Endothelial cell (in vitro differentiated cells): ENCODE measurements at places on chromosomes 2 and 18.

GRCh38 chr2:119659601-119660342, 19.2 kb upstream of the TMEM177 start:
- peak; percentile 48 for DNase-seq

DNA sequence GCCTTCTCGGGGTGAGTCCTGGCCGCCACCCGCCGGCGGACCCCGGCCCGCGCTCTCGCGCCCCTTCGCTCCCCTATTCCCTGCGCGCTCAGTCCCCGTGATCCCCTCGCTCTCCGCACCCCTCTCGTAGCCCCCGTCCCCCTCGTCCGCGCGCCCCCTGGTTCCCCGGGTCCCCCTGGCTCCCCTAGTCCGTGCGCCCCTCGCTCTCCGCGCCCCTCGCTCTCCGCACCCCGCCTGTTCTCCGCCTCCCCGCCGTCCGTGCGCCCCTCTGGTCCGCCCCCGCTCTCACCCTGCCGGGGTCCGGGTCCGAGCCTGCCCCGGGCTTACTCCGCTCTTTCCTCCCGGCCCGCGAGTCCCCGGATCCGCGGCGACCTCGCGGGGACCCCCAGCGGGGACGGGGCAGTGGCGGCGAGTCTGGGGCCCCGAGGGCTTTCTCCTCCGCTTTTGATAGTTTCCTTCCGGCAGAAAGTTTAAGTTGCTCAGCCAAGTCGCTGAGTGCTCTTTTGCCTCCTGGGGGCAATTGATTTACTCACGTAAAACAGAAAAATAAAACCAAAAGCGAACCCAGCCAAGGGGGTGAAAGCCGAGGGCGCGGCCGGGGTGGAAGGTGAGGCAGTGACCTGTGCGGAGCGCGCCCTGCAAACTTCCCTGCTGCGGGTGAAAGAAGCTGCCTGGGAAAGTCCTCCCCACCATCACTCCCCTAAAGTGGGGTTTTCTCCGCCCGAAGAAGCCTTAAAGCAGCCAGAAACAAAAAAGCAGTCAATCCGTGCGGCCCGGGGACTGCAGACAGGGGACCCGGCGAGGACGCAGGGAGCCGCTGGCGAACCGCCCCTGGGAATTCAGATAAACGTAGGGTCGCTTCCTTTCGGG, 568 bp downstream of the RAB31 start:
- DNase-seq = peak; percentile 41

DNA sequence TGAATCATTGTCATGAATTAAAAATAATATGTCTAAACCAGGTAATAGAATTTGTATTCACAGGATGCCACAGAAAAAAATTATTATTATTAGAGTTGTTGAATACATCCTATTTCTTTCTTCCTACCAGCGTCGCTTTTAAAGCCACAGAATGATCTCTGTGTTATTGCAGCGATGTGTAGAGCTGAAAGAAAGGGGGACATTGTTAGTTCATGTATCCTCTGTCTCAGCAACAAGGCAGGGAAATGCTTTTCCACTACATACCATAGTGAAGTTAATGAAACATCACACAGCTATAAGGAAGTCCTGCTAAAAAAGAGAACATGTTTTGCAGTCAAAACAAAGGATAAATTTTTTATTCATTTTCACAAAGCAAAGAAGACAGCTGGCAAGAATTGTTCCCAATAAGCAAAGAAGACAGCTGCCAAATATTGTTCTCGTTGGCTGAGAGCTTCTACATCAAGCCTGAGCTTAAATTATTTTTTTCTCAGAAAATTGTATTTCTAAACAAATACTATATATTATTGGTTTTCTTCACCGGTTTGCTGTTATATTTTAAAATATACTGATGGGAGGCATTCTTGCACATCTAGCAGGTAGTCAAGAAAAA, 1234.4 kb downstream of the SUCLG1 start:
- no peak for DNase-seq

DNA sequence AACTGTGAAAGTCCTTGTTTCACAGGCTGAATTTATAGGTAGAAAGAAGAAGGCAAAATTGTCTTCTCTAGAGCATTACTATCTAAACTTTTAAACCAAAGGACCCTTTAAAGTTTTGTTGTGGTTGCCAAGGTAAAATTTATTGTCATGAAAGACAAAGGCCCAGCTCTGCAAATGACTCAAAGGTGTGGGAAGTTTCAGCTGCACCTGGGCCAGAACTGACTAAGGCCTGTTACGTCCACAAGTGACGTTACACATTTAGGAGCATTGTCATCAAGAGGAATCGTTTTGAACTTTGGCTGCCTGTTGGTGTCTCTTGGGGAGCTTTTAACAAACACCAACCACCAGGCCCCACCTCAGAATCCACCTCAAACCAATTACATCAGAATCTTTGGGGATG, 8.1 kb upstream of the DSC3 start:
- DNase-seq = no peak

DNA sequence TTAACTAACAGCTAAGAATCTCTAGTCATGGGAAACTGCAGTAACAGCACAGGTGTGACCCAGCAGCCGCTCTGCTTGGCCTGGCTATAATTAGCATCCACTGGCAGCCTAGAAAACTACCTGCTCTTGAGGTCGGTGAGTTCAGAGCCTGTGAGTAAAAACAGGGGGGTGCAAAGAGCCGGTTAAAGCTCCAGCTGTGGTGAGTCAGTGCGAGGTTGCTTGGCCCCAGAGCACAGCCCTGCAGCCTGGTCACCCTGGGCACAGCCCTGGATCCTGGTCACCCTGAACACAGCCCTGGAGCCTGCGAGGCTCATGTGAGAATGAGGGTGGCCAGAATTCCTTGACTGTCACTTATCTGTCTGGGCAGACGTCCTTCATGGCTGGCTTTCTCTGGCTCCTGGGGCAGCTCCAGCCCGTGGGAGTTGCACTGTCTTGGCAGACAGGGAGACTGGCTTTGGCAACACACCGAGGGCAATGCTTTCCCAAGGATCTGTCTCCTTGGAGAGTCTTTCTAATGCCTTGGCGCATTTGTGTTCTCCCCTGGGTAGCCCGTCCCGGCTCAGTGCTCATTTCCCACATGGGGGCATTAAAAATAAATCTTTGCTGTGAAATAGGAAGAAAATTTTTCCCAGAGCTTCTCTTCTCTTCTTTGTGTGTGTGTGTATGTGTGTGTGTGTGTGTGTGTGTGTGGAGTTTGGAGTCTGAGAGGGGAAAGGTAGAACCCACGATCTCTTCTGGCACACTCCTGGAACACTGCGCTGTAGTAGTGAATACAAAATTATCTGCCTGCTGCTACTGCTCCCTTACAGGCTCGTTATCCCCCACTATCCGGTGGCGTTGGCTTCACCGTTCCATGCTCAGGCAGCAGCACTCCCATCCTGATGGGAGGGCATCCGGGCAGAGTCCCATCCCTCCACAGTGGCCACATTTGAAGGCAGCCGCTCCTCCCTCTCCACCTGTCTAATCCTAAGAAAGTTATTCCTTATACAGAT, 250.2 kb upstream of the MEX3C start:
- no peak for DNase-seq

DNA sequence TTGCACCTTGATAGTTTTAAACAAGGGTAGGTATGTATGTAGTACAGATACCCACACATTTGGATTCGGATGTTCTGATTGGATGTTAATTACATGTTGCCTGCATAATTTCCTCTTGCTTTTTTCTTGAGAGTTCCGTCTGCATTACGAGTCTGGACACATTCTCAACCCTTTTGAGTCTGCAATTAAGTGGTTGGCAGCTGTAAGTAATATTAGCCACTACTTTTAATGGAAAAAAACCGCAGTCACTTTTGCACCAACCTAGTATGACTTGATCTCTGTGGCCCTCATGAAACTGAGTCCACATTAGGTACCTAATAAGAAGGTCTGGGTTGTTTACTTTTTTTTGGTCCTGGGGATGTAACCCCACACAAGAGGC, 217.3 kb downstream of the VAPA start:
- no peak for DNase-seq

DNA sequence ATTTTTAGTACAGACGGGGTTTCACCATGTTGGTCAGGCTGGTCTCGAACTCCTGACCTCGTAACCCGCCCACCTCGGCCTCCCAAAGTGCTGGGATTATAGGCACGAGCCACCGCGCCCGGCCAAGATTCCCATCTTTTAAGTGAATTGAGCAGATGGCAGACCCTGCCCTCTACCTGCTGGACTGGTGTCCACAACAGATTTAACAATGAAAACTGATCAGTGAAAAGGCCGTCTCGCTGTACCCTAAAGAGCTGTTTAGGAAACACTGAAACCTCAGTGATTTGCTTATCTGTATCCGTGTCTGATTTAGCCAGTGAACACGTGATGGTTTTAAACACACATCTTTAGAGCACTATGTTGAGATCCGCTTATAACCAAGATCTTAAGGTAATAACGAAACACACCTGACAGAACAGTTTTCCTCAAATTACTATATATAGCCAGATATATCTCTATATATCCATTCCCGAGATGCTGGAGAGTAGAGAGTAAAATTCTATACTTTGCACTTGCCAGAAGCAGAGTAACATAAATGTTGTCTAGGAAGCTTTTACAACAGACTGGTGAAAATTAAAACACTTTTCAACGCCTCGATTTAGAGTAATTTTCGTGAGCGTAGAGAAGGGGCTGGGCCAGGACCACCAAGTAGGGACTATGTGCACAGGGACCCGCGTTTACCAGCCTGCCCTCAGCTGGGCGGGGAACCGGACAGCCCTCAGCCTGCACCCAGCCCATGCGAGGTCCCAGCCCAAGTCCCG, 594 bp downstream of the FAM161A start:
- DNase-seq = no peak
